ENCODE measurements at places on chromosomes 1 and 21. TPM values are rescaled to one million over a fixed set of nuclear protein-coding genes. Genes with fewer than 3 reads are reported as not detected.

GRCh38 chr1:209800984-209801834 is 4.7 kb downstream of the IRF6 start:
- no peak for DNase-seq

DNA sequence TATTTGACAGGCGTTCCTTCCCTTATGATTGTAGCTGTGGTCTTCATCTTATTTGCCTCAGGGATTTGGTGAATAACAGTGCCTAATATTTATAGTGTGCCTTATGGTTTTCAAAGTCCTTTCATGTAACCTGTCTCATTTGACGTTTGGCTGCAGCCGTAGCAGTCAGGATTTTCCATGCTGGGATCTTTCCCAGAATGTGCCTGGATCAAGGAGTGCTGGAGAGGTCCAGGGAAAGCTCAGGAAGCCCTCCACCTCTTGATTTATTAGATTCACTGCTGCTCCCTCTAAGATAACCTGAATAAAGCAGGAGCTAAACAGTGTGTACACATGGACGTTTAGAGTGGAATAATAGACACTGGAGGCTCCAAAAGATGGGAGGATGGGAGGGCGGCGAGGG is 5.2 kb downstream of the C1orf21 start:
- DNase-seq, result no peak

The LMX1A gene
- total RNA-seq, result 0.13 TPM

DNA sequence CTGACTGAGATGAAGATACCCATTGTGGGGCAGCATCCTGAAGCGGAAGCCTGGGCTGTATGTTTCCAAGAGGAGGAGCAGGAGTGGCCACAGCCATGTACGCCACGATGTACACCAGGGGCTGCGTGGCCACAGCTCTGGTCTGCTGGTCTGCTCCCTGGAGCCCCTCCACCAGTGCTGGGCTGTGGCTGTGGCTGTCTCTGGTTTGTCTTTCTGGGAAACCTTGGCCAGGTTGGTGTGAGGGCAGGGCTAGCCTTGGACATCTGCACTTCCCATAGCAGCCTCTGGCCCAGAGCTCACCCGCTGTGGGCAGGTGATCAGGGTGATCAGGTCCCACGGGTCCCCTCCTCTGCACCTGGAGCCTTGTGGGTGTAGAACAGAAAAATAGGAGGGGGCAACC is 2.6 kb downstream of the MIB2 start:
- DNase-seq, result no peak

DNA sequence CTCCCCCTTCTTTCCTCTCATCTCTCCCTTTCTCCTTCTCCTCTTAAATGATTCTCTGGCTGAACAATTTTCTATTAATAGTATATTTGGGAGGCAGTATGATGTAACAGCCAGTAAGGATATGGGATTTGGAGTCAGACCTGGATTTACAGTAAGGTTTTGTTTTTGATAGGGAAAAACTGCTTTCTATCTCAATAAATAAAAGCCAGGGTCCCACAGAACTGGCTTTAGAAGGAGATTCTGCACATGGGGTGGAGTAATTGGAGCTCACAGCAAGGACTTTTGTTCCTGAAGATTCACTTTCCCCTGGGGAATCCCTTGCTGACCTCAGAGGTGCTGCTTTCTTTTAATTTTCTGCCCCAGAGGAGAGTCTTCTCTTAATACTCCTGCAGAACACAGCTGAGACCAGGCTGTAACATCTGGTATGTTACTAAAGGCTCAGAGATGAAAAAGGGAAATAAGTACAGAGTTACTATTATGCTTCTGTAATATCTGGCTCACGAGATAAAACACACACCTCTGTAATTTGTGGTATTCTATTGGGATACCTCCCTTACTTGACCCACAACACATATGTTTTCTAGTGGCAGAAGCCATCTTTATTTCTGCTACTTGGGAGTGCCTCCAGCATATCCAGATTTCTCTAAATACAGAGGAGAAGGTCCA is 13.4 kb downstream of the EPB41 start:
- DNase-seq, result no peak

The HCN3 gene
- 9.8 TPM for total RNA-seq

- DNase-seq, result peak; percentile 58
These were observed 1.4 kb downstream of the RIPK4 start for GRCh38 chr21:41765420-41765821.

- DNase-seq, result no peak
These were observed 28.1 kb downstream of the ADARB1 start for GRCh38 chr21:45102391-45102932.

DNA sequence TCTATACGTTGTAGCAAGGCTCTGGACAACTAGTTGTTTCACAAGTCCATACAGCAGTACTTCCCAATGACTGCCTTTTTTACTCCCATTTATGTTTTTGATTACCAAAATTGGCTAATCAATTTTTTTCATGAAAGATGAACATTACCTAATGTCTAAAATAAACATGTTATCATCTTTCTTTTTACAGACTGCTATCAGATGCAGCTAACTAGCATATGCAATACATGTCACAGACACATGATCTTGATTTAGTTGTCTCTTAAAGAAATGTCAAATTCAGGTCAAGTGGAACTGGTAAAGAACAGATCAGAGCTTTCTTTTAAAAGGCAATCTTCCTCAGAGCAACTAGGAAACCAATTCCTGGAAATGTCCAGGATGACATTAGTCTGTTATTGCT is 630 bp upstream of the DBT start:
- DNase-seq, result no peak

DNA sequence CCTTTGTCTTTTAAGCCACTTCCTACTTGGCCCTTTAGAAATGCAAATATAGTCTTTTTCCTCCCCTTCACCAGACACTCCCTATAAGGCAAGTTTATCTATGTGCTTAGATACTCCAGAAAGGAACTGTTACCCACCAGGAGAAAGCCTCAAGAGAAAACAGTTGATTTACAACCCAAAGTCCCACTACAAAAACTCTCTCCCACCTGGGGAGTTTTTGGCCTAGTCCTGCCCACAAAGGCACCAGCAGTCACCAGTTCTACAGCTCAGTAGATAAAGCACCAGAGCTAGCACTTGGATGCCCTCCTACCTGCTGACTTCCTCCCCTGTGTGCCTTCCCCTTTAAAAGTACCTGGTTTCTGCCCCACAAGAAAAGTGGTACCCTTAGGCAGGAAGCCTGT is 27.7 kb upstream of the HAO2 start:
- peak; percentile 68 for DNase-seq

The BRINP3 gene
- not detected for total RNA-seq

GRCh38 chr1:173409613-173410012 is 67.5 kb upstream of the PRDX6 start:
- DNase-seq, result no peak

The TLR5 gene
- 0.45 TPM for total RNA-seq

- DNase-seq, result peak; percentile 54
These were observed 4.4 kb downstream of the ACBD3 start for GRCh38 chr1:226181996-226182714.

- DNase-seq, result peak; percentile 85
These were observed 98.9 kb downstream of the TRABD2B start for GRCh38 chr1:47898133-47898845.

The RHD gene
- not detected for total RNA-seq

DNA sequence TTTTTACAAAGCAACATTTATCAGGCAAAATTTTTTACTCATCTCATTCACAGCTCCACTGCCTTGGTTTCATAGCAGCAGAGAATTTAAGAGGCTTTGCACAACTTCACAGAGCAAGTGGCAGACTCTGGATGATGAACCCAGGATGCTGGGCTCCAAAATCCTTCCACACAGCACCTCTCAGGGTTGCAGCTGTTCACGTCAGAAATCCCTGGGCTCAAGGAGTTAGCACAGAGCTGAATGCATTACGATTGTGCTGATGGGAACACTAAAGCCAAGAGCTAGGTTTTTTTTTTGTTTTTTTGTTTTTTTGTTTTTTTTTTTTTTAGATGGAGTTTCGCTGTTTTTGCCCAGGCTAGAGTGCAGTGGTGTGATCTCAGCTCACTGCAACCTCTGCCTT is 2.4 kb upstream of the HTR6 start:
- DNase-seq, result no peak

GRCh38 chr1:1402072-1402900 is 3.2 kb upstream of the CCNL2 start:
- peak; percentile 90 for DNase-seq

GRCh38 chr1:225866981-225867380 is 15.2 kb downstream of the TMEM63A start:
- DNase-seq, result no peak

DNA sequence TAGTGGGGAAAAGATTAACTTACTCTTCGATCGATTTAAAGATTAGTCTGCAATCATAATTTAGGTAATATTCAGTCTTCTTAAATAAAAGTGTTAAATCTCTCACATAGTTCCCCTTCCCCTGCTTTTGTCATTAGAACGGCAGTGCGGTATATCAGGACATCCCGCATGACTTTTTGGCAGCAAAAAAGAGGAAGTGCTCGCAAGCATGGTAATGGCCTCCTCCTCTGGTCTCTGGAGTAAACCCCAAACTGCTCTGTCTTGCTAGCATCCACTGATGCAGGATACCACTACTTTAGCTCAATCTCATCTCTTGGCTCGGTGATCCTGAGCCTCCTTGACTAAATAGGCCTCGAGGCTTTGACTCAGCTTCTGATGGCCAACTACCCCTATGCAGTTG is 78.7 kb upstream of the VAV3 start:
- no peak for DNase-seq

GRCh38 chr1:199590708-199591107 is 436.8 kb upstream of the NR5A2 start:
- DNase-seq, result no peak

GRCh38 chr1:194755241-194755994 is 1569.0 kb upstream of the B3GALT2 start:
- no peak for DNase-seq

The GPR3 gene
- total RNA-seq, result 2.1 TPM

The THBS3 gene
- 32.8 TPM for total RNA-seq

GRCh38 chr1:151494741-151495281 is 16.4 kb upstream of the CGN start:
- peak; percentile 90 for DNase-seq

- peak; percentile 30 for DNase-seq
These were observed 4.4 kb downstream of the PSEN2 start for GRCh38 chr1:226874579-226875425.

GRCh38 chr1:100879422-100879821 is 15.2 kb downstream of the EXTL2 start:
- DNase-seq, result no peak

The OR2T33 gene
- not detected for total RNA-seq

GRCh38 chr1:29642519-29642918 is 406.2 kb downstream of the PTPRU start:
- DNase-seq, result peak; percentile 23

DNA sequence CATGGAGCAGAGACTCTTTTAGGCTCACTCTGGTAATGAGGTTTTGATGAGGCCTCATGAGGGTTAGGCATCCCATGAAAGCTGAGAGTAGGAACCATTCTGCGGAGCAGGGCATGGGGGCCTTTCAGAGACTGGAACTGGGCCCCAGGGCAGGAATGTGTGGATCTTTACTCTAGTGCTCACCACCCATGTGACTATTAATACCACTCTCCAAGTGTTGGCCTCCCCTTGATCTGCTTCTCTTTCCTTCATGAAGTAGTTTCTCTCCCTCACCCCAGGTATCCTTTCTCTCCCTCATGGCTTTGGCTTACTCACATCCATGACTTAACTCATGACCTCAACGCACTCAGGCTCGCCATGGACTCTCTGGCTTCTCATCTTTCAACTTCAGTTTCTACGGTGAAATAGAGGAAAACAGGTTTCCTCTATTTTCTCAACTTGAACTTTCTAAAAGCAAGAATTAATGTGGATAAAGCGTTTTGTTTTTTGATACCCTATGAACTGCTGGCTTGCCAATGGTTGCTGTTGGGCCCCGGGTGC is 50.5 kb upstream of the GADD45A start:
- no peak for DNase-seq

The AMY1A gene
- total RNA-seq, result not detected

GRCh38 chr1:236602171-236602570 is 2.1 kb downstream of the HEATR1 start:
- no peak for DNase-seq

The VANGL2 gene
- total RNA-seq, result 68.7 TPM

GRCh38 chr21:44497703-44498126 is 42.3 kb downstream of the KRTAP10-1 start:
- no peak for DNase-seq

GRCh38 chr1:147641695-147642592 is 28.4 kb downstream of the ACP6 start:
- DNase-seq, result peak; percentile 78

DNA sequence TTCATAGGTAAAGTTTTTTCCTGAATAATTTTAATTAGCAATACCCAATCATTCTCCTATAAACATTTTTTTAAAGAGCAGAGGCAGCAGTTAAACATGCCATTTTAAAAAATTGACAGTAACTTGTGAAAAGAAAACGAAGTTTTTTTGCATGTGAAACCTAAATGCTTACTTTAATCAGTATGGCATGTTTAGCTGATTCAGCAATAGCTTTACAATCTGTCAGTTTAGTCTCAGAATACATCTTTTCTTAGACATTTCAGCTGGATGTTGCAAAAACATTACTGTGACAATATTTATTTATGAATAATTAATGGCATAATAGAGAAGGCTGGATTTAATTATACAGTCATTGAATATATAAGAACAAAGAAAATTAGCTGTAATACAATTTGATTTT is 1132.4 kb upstream of the ADGRL2 start:
- no peak for DNase-seq

The FCN3 gene
- not detected for total RNA-seq

The SERINC2 gene
- total RNA-seq, result 26.4 TPM

- no peak for DNase-seq
These were observed 613.1 kb downstream of the USP25 start for GRCh38 chr21:16342932-16343331.

The CFHR4 gene
- not detected for total RNA-seq

The KLHDC9 gene
- total RNA-seq, result 15.6 TPM

- no peak for DNase-seq
These were observed 41.7 kb downstream of the OLFML2B start for GRCh38 chr1:161981735-161982506.

The TMEM200B gene
- total RNA-seq, result 54.8 TPM
